ENCODE measurements at places on chromosomes 16 and 17. TPM values are rescaled to one million over a fixed set of nuclear protein-coding genes. Genes with fewer than 3 reads are reported as not detected.

DNA sequence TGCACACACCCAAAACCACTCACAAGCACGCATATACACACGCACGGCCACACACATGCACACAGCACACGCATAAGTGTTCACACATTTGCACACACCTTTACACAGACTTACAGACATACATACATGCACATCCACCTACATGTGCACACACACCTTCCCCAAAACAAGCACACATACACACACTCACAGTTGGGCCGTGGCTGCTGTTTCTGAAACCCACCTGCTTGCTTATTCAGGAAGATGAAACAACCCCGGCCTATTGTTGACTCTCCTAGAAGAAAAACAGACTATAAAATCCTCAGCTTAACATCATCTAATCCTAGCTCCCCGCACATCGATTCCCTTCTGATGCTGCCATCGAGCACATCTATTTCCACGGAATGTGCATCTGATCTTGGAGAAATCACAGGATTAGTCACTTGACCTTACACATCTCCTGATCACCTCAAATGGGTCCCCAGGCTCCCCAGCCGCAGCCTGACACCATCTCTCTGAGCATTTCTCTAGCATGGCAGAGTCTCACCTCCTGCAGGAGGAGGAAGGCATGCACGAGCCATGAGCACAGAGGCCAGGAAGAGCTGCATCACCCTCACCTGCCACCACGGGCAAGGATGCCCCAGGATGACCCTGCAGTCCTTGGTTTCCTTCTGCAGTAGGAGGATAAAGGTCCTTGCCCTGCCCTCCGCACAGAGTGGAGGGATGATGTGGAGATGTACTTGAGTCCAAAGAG lies 105.8 kb upstream of the CDH5 start:
- DNase-seq, result no peak

DNA sequence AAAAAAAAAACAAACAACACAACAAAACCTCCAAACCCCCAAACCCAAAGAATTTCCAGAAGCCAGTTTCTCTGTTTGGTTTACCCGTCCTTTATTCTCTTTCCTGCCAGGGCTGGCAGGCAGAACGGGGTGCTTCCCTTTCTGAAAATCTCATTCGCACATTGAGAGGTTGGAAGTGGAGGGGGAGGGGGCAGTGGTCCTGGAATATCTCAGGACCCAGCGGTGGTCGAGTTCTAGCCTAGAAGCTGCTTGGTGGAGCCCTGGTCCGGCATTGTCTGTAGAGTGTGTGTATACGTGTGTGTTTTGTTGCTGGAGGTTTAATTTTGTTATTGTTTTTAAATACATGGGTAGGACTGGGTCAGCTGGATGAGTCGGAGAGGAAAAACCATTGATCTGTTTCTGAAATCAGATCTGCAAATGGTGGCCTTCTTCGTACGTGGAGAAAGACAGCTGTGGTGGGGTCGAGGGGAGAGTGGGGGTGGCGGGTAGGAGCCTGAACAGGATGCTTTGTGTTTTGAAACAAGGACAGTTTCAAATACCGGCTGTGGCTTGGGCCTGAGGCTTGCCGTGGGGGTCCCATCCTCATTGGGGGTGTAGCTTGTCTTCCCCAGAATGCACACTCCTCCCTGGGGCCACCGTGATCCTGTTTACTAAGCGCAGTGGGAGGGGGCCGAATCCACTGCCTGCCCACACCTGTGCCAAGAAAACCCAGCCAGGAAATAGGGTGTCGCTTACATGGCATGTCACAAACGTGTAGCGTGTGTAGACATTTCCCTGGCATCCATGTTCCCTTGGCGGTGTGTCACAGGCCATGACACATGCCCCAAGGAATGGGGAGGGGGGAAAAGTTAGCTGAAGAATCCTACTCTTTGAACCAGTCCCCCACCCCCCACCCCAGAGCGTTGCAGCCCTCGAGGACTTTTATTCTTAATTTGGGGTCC lies 1.6 kb downstream of the CMIP start:
- no peak for DNase-seq

- no peak for DNase-seq
Observed at GRCh38 chr17:42779304-42779935, 990 bp upstream of the WNK4 start.

GRCh38 chr17:82014432-82014831 lies 8.2 kb downstream of the CENPX start:
- DNase-seq, result no peak

- DNase-seq, result no peak
Observed at GRCh38 chr17:56478836-56479447, 114.6 kb upstream of the NOG start.

GRCh38 chr17:4503283-4504025 lies 4.8 kb downstream of the SPNS2 start:
- DNase-seq, result no peak

DNA sequence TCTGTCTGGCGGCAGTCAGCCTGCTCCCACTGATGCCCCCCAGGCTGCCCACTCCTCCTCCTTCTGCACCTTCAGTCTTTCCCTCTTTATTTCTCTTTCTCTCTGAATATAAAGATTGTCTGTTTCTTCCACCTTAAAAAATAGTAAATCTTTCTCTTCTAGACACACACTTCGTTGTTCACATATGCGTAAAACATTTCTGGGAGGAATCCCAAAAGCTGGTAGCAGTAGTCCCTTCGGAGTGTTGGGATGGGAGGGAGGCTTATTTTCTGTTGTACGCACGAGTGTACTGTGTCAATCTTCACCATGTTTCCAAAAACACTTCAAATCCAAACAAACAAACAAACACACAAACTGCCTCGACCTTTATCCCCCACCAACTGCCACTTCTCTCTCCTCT lies 9.9 kb downstream of the OSBPL7 start:
- DNase-seq, result no peak

- DNase-seq, result peak; percentile 65
Observed at GRCh38 chr16:57316390-57317017, 32.0 kb upstream of the PLLP start.

- DNase-seq, result peak; percentile 18
Observed at GRCh38 chr17:259341-259976, 78.0 kb upstream of the DOC2B start.

GRCh38 chr17:49214676-49215360 lies 4.3 kb downstream of the ABI3 start:
- no peak for DNase-seq

GRCh38 chr16:57283959-57284208 lies 588 bp downstream of the PLLP start:
- DNase-seq, result no peak

- no peak for DNase-seq
Observed at GRCh38 chr17:8611619-8612298, 18.8 kb downstream of the MYH10 start.

DNA sequence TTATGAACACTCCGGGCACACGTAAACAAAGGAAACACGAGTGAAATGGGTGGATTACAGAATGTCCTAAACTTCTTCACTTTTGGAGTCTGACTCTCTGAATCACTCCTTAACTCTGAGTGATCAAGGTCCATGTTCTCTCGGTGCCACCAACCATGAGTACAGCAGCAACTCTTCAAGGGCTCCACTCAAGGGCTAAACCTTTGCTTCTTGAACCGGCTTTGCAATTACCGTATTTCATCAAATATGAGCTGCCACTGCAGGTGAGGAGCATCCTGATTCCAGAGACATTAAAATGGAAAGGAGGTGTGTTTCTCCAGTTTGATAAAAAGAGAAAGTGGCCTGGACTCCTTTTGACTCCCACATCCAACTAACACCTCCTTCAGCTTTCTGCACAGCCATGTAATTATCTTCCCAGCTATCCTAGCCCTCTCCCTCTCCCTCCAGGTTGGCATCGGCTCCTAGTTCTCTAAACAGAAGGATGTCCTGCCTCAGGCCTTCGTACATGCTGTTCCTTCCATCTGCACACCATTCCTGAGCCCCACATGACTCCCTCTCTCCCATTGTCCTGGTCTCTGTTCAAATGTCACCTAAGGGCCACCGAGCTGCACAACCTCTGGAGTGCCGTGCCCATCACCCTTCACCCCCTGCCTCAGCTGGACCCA lies 61.4 kb downstream of the ZDHHC7 start:
- DNase-seq, result no peak

GRCh38 chr17:62854098-62854680 lies 46.1 kb upstream of the MARCHF10 start:
- no peak for DNase-seq

DNA sequence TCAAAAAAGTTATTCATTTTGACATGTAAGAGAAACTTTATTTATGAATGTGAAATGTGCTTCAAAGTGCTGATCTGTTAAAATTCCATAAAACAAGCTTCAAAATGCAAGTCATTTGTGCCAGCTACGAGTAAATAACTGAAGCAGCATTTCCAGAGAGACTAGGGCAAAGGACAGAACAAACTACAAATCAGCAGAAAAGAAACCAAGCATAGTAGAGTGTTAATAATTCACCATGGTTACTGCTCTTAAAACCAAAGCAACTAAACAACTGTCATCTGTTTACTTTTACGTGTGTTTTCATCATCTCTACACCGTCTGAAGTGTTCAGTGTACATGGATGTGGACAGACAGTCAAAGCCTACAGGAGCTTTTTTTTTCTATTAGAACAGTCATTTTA lies 1.6 kb upstream of the ASPA start:
- DNase-seq, result no peak

GRCh38 chr16:8949536-8950418 lies 13.9 kb downstream of the USP7 start:
- no peak for DNase-seq

GRCh38 chr17:4365103-4365627 lies 1.3 kb downstream of the UBE2G1 start:
- DNase-seq, result peak; percentile 94

- DNase-seq, result no peak
Observed at GRCh38 chr16:66681676-66682075, 14.9 kb downstream of the CMTM4 start.

DNA sequence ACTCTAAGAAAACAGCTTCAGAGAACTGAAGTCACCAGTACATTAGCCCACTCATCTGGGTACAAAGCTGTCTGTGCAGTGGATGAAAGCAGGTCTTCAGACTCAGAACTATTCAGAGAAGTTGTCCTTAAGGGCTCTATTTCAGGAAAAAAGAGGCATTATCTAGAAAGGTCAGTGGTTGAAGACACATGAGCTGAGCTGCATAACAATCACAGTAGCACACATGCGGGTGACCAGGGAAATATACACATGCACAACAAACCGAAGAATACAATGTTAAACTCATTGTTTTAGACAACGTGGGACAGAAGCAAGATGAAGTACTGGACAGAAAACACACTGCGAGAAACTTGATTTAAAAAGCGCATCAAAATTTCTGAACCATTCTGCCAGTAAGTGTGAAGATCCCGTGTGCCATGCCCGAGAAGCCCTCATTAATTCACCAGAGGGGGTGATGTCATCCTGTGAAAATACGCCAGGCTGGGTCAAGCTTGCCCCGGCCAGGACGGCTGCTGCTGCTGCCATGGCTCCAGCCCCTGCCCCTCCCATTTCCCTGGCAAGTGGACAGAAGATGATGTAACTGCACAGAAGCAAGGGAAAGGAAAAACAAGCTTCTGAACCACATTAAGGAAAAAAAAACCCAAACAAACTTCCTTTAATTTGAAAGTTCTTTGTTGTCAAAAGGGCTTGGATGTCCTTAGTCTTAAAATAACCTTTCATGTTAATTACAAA lies 10.1 kb downstream of the DYNC1LI2 start:
- peak; percentile 91 for DNase-seq

DNA sequence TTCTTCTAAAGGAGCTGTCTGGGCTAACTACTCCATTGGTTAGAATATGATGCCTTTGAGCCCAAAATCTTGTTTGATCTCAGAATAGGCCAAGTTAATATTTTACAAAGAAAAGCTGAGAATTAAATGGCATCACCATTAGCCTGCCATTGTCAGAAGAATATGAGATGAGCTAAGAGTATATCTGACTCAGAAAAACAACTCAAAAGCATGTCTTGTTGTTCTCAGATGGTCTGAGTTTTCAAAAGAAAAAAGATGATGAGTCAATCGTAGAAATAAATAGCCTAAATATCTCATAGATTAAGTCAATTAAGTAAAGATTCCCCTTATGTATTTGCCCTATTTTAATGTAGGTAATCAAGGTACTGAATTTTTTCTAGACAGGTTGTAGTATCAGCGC lies 197.1 kb upstream of the TBX2 start:
- no peak for DNase-seq

DNA sequence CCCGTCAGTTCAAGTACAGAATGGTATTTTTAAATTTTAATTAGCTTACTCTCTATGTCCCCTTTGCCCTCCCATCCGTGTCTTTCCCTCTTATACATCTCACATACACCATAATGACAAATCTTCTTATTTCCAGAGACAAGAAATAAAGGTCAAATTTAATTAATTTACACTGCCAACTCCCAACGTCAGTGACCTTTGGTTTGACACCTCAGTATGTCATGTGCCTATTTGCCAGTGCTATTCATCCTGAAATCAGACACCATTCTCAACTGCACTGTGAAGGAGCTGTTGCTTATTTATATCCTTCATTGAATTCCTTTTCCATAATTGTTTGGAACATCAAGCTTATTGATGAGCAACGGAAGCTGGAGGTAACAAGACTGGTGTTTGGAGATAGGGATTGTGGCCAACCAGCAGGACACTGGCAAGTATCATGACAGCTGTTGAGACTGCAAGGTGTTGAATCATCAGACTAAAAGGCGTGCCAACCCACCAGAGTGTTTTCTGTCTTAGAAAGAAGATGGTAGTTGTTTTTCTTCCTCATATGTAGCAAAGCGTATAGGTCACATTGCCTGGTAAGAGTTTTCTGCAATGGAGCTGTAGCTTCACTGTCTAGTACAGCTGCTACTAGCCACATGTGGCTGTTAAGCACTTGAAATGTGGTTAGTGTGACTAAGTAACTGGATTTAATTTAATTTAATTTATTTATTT lies 12.5 kb downstream of the CALCOCO2 start:
- no peak for DNase-seq

DNA sequence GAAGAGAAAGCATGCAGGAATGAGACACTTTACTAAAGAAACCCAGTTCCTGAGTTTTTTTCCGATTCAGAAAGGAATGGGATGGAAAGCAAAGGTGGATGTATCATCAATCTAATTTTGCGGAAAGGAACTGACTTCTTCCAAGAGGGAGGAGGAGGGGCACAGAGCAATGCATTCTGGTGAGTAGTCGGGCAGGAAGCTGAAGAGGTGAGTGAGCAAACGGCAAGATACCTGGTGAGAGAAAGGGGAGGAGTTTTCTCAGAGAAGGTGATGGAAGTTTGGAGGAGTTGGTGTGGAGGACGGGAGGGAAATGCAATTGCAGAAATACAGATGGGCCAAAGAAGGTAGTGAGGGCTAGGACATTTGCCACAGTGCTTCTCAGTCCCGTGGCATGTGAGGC lies 713.2 kb downstream of the KCNJ2 start:
- DNase-seq, result no peak

- no peak for DNase-seq
Observed at GRCh38 chr16:50304467-50305440, 38.4 kb downstream of the ADCY7 start.

Gene OTOP3
- total RNA-seq, result not detected

Gene SOX9
- 16.3 TPM for total RNA-seq

Gene CCL5
- 1.7 TPM for total RNA-seq

Gene DLG4
- total RNA-seq, result 22.9 TPM

Gene MSI2
- total RNA-seq, result 95.5 TPM

Gene NT5C3B
- total RNA-seq, result 42.1 TPM

Gene TBX4
- total RNA-seq, result not detected

Gene STH
- total RNA-seq, result not detected

Gene AATK
- total RNA-seq, result 8.3 TPM

Gene MYH11
- total RNA-seq, result 75.8 TPM

Gene RFWD3
- 8.8 TPM for total RNA-seq

Gene QPRT
- 20.4 TPM for total RNA-seq

Gene ITGAX
- 1.7 TPM for total RNA-seq

Gene RNF112
- total RNA-seq, result 6.8 TPM

Gene MYH13
- not detected for total RNA-seq

Gene KRTAP3-1
- not detected for total RNA-seq

Gene ZNF778
- 9.8 TPM for total RNA-seq

Gene LGALS9B
- total RNA-seq, result not detected

Gene LDHD
- 26.6 TPM for total RNA-seq
